ENCODE measurements at places on chromosomes 1 and 21.

DNA sequence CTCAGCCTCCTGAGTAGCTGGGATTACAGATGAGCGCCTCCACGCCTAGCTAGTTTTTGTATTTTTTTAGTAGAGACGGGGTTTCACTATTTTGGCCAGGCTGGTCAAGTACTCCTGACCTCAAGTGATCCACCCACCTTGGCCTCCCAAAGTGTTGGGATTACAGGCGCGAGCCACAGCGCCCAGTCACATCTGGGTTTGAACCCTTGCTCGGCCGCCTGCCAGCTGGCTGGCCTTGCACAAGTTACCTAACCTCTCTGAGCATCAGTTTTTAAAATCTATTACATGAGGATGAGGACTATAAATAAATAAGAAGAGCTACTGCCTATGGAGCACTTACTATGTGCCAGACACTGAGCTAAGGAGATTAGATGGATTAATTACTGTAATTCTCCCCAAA is 17.7 kb upstream of the PADI2 start:
- DNase-seq, result no peak

DNA sequence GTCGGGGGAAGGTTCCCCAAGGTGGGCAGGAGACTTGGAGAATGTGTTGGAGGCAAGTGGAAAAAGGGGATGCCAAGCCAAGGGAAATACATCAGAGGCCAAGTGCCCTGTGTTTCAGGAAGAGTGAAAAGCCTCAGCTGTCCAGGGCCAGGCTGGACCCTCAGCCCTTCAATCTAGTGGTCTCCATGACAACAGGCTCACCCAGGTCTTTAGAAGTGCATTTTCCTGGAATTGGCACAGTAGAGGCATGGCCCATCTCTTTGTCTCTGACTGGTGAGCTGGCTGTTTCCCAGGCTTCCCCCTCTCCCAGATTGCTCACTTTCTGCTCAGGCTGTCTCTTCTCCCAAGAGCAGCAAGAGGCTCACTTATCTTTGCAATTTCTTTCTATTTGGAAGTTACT is 10.4 kb upstream of the RHBG start:
- no peak for DNase-seq

DNA sequence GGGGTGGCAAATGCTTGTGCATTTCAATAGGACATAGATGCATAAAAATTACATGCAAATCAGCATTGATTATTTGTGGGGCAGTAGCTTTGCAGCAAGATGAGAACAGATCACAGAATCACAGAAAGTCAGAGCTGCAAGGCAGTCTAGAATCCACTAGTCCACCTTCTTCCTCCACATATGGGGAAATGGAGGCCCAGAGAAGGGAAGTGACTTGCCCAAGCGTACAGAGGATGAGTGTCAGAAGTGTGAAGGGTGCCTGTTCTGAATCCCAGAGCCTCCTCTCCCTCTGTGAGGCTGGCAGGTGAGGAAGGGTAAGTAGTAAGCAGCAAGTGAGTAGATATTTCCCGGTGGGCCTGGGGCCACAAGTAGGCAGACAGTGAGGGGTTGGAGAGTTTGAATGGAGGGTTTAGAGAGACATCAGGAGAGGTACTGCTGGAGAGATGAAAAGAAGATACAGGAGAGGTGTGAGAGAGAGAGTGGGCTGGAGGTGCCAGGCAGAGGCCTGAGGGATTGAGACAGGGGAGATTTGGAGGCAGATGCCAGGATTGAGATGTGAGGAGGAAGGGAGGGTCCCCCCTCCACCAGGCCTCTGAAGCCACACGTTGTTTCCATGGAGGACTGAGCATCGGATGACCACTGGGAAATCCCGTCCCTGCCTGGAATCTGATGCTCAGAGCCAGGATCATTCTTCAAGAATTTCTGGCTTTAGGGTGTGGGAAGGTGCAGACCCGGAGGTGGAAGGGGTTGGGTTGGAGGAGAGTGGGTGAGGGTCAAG is 4.8 kb upstream of the MYOG start:
- DNase-seq, result no peak

DNA sequence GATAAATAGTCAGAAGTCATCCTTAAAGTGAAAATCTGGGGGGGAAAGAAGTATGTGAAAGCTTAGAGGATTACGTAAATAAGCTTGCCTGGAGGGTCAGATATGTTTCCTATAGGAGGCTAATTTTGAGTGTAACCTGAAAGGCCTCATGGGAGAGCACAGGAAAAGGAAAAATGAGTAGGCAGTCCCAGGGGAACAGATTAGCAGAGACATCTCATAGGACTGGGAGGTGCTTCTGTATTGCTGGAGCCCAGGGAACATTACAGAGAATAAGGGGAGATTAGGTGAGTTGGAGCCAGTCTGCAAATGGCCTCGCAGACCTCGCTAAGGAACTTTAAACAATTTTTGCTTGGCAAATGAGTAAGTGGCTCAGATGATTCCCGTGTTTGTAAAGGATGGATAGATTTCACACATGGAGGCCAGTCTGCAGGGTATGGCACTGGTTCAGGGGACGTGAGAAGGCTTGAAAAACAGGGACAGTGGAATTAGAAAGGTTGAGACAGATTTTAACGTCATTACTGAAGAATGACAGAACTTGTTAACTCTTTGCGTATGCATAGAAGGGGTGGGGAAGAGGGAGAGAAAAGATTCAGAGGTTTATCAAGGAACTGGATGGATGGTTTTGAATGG is 149.1 kb downstream of the GREM2 start:
- no peak for DNase-seq

- no peak for DNase-seq
Measured at GRCh38 chr1:64006276-64007051, 197.0 kb upstream of the UBE2U start.

DNA sequence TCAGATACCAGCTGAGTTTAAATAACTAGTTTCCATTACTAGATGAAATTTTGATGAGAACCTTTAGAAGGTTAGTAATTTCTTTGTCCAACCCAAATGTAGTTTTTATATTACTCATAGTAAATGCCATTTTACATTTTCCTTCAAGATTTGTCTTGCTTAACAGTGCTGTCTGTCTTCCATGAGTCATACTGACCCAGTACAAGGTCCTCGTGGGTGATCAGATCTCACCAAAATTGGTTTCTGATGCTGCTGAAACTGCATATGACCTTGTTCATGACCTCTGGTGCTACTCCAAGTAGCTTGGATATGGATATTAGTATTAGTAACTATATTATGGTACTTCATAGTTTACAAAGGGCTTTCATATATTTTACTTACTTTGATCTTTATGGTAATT is 207.1 kb downstream of the RYR2 start:
- no peak for DNase-seq

- no peak for DNase-seq
Measured at GRCh38 chr21:14913638-14914037, 151.2 kb downstream of the NRIP1 start.

Measured in muscle of back (tissue), 13 donors.